Stimulated activated CD4-positive, alpha-beta T cell treated with anti-CD3 and anti-CD28 coated beads, Interleukin-1b, Interleukin-23, amount 100 ng/mL, for 1 hour (primary cell): ENCODE measurements at places on chromosomes 16 and 17.

DNA sequence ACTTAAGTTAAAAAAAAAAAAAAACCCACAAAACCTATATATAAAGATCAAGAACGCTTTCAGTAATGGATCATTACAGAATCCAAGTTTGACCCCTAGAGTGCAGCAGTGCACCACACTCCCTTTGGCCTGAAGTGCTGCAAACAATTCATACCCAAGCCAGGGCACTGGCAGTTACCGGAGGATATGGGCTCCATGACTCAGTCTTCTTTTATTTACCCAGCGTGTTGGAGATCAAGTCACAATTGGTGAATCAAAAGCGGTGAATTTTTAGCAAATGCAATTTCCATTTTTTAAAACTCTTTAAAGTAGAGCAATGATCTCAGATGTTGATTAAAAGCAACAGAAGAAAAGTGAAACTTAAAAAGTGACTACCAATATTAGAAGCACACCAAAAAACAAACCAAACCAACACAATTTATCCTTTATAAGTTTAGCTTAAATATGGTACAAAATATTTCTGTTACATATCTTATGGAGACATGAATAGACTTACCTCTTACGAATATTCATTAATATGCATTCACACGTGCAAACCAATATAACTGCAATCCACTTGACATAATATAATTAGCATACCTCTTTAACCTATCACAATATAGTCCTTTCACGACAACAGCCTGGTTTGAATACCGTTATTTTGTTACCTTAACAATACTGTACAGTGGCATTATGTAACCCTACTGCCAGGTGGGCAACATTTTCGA is 46.3 kb downstream of the ZNF652 start:
- peak; percentile 34 for DNase-seq

- DNase-seq, result no peak
Observed at GRCh38 chr17:69300222-69300621, 26.7 kb downstream of the ABCA5 start.

- no peak for DNase-seq
Observed at GRCh38 chr17:81712468-81713003, 452 bp downstream of the SLC25A10 start.

DNA sequence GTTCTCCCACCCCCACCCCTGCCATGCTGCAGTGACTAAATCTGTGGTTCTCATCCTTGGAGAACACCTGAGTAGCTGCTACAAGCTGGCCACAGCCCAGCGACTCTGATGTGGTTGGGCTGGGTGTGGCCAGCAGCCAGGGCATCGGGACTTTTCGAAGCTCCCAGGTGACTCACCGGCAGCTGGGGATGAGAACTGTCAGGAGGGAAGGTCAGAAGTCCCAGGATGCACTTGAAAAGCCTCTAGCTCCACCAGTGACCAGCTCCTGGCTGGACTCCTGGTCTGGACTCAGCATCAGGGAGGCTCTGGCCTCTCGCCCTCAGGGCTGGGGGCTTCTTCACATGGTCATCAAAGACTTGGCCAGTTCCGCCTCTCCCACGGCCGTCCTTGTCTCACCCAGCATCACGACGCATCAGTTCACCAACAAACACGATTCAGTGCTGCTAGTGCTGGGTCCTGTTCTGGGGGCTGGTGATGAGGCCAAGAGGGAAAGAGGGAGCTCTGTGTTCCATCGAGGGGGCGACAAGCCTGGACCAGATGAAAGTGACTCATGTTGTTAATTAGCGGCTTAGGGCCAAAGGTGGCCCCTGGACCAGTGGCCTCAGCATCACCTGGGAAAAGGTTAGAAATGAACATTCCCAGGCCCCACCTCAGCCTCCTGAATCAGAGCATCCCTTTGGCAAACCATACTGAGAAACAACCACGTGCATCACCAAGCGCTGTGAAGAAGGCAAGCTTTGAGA is 3.9 kb upstream of the C17orf99 start:
- DNase-seq, result no peak

- no peak for DNase-seq
Observed at GRCh38 chr16:67873435-67874370, 851 bp downstream of the EDC4 start.

DNA sequence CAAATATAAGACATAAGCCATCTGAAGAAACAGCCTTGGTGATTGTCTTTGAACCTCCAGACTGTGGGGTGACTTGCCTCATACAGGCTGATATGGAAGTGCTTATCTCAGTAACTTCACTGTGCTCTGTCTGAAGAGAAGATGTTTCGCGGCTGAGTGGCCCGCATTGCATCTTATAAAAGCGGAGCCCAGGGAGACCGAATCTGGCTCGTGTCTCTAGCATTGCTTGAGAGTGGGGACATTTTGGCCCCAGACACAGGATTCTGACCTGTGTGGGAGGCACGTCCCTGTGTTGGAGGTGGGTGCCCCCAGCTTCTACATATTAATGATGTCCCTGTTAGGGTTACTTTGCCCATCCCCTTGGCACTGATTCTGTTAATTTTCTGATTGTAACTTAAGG is 66.4 kb downstream of the METRNL start:
- DNase-seq, result no peak
